ENCODE measurements at places on chromosomes 11 and 22.

DNA sequence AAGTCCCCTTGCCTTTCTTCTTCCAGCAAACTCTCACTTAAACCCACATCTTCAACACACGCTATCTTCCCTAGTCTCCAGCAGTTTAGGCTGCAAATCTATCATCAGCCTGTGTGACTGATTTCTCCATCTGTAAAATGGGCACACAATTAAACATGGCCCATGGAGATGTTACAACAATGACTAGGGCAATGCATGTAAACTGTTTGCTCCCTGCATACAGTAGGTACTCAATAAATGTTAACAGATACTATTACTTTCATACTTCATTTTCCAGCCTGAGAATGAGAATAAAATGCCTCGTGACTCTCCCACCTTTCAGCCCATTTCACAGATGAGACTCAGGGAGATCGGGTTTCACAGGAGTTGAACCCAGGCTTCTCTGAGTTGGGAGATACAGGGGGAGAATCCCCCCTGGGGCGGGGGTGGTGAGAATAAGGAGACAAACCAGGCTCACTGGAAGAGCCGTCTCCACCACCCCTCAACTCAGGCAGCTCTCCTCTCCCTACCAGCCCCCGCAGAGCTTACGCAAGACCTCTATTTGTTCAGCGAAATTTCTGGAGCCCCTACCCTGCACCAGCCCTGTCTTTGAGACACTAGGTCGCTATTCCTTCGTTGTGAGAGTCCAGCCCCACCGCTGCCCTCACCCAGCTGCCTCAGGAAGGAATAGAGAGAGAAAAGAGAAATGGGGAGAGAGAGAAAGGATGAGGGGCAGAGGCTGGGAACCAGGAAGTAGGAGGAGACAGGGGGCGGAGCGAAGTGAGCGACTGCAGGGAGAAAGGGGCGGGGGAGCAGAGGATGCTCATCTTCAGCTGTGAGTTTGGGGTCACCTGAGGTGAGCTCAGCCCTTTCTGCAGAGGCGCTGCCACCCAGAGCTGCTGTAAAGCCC lies 42.1 kb upstream of the KLHL35 start:
- no peak for DNase-seq

GRCh38 chr11:105034813-105035620 lies at the start of gene CASP1:
CASP1 (minus strand) TSS chr11:105035144; CDS start chr11:105035113, 31 bp downstream.
- no peak for DNase-seq

DNA sequence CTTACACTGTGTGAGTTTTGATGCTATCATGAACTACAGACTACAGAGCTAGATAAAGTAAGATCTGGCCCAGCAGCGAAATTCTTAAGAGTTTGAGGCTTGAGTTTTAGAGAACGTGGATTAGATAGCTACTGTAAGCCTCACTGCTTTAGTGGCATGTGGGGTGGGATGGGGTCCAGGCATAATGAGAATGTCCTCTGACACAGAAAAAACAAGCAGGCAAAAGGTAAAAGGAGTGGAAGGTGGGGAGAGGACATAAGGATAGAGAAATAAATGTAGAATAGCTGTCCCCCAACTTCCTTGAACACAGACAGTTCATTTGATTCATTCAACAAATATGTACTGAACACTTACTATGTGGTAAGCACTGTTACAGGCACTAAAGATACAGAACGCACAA lies 324.5 kb upstream of the PITPNB start:
- DNase-seq: no peak

DNA sequence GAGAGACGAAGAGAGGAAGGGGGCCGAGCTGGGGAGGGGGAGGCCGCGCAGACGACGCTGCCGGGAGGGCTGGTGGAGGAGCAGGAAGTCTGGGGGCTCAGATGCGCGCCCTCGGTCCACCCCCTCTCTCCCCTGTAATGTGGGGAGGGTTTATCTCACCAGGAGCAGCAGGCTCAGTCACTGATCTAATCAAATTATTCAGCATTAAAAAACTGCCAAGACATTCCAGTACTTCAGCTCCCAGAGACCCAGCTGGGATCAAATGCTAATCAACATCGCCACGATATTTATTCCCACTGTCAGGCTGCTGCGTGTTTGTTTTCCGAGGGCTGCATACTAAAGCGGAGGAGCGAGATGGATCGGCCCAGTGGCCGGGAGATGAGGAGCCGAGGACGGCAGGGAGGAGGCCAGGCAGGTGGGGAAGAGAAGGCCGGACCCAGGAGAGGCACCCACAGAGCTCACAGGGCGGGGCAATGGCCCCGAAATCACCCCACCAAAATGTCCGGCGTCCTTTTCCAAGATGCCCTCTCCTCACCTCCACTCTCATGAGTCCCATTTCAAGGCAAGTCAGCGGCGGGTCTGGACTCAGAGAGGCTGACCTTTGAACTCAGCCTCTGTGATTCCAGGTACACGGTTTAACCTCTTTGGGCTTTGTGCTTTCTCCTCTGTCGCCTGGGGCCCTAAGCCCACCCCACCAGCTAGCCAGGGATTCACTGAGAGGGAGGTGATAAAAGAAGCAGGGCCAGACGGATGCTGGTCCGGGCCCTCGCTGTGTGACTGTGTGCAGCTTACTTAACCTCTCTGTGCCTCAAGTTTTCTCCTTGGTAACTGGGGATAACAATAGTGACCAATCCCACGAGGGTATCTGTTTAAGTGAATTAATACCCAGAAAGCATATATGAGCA lies 502.1 kb downstream of the MN1 start:
- no peak for DNase-seq

- DNase-seq: no peak
Measured at GRCh38 chr22:19064354-19065054, 57.7 kb downstream of the DGCR2 start.

- DNase-seq: no peak
Measured at GRCh38 chr22:29148826-29149225, 56.9 kb upstream of the EMID1 start.

- DNase-seq: no peak
Measured at GRCh38 chr11:79100093-79100910, 340.5 kb downstream of the TENM4 start.

GRCh38 chr11:114237321-114238280 lies 58.6 kb upstream of the NNMT start:
- no peak for DNase-seq

DNA sequence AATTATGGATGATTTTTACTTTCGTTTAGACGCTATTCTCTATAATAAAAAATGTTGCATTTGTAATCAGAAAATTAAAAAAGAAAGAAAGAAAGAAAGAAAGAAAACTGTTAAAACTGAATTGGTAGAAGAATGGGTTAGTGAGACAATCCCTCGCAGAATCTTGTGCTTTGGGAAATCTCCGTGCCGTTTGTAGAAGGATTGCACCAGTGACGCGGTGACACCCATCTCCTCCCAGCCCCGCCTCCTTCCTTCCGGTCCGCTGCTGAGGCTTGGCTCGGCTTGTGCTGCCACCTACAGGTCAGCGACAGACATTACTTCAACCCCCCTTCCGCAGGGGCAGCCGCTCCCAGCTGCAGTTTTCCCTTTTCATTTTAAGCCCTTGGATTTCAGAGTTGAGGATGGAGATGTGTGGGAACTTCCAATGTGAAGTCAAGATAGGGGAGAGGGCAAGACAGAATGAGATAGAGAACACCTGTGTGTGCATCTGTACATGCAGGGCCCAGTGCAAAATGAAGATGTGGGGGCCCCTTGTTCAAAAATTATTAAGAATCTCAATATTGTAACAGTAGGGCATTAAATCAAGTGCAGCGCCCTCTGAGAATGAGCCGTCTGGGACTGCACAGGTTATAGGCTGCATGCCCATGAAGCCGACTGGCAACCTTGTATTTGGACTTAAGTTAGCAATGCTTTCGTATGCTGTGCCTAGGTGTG lies 41.1 kb downstream of the TST start:
- peak; percentile 56 for DNase-seq

DNA sequence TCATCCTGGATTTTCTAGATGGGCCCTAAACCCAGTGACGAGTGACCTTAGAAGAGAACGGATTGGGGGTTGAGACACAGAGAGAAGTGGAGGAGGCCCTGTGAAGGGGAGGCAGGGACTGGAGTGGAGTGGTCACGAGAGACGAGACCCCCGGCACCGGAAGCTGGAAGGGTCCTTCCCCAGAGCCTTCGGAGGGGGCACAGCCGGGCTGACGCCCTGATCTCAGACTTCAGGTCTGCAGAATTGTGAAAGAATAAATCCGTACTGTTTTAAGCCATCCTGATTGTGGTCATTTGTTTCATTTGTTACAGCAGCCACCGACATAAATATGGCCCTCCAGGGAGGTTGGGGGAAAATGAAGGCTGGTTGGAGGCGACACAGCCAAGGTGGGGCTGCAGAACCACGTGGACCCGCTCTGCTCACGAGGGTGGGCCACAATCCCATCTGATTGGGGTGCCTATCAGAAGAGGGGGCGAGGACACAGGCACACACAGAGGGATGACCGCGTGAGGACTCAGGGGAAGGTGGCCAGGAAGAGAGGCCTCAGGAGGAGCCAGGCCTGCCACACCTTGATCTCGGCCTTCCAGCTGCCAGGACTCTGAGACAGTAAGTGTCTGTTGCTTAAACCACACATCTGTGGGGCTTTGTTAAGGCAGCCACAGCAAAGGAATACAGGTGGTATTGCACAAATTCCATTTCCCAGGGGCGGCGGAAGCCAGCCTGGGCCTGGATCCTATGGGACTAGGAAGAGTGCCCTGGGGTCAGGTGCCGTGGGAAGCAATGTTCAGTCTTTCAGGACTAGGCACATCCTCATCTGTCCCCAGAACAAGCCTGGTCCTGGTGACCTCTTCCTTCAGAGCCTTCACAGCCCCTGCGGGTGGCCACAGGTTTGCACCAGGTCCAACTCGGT lies 73.3 kb upstream of the SHANK2 start:
- no peak for DNase-seq

DNA sequence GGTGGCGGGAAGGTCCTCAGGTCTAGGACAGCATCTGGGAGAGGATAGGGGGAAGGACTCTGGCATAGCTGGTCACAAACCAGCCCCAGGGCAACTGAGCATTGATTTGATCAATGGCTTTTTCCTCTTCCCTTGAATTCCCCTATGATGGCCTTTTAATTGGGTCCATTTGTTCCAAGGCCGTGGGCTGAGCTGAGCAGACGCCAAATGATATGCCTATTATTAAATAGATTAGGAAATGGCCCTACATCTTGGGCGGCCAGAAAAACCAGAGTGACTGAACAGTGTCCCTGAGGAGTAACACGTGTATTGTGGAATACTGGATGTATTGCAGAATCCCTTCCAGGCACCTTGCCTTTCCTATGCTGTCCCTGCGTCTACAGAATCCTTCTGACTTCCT lies 26.7 kb upstream of the P2RY6 start:
- no peak for DNase-seq

DNA sequence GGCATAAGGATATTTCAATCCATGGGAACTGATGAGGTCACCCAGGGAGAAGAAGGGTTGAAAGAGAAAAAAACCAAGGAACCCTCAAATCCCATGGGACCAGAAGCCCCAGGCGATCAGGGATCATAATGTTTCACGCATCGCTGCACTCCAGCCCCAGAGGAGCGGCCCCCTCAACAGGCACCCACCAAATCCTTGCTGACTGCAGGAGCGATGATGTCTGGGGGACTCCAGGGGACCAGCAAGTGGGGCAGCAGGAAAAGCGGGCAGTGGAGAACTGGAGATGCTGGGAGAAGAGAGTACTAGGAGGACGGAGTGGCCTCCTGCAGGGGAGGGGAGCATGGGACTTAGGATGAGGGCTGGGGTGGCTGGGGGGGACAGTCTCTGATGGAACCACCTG lies 47.7 kb upstream of the LINC01488 start:
- no peak for DNase-seq

DNA sequence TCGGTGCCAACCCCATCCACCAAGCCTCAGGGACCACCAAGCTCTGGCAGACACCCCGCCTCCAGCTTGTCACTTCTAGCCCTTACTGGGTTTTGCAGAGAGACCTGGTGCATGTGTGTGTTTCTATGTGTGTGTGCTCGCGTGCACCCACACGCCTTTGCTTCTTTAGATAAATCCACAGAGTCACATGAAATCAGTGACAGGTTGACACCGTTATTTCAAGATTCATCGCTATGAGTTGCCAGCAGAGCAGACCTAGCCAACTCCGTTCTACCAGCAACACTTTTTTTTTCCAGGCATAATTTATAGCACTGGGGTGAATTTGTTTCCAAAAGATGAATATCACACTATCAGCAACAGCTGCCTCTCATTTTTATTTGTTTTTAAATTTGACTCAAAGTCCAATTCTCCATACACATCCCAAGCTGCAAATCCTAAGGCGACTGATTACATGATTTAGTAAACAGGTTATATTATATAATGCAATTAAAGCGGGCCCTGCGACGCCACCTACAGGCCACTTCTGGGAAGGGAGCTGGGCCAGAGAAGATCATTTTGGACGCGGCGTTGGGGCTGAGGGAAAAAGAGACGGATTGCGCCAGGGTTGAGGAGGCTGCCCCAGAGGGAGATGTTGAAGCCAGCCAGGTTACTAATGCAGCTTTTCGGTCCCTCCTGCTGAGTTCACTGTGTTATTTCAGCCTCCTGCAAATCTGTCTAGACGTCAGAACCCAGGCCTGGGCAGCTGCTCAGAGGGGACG lies 150.5 kb downstream of the FEZ1 start:
- no peak for DNase-seq

DNA sequence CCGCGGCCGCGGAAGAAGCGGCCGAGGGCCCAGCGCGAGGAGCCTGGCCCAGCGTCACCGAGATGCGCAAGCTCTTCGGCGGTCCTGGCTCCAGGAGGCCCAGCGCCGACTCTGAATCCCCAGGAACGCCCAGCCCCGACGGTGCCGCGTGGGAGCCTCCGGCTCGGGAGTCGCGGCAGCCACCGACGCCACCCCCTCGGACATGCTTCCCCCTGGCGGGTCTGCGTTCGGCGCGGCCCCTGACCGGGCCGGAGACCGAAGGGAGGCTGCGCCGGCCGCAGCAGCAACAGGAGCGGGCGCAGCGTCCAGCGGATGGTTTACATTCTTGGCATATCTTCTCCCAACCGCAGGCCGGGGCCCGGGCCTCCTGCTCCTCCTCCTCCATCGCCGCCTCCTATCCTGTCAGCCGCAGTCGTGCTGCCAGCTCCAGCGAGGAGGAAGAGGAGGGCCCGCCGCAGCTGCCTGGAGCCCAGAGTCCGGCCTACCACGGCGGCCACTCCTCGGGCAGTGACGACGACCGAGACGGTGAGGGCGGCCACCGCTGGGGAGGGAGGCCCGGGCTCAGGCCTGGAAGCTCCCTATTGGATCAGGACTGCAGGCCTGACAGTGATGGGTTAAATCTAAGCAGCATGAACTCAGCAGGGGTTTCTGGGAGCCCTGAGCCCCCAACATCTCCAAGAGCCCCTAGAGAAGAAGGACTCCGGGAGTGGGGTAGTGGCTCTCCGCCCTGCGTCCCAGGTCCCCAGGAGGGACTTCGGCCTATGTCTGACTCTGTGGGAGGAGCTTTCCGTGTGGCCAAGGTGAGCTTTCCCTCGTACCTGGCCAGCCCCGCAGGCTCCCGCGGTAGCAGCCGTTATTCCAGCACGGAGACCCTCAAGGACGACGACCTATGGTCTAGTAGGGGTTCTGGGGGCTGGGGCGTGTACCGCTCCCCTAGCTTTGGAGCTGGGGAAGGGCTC lies 1.2 kb downstream of the ARHGEF17 start:
- peak; percentile 75 for DNase-seq

GRCh38 chr11:67268081-67268961 lies 2.0 kb downstream of the GRK2 start:
- no peak for DNase-seq

GRCh38 chr22:32699686-32700085 lies 101.8 kb upstream of the TIMP3 start:
- DNase-seq: no peak

- no peak for DNase-seq
Measured at GRCh38 chr11:106049727-106050476, 27.2 kb downstream of the KBTBD3 start.

GRCh38 chr11:120467627-120468026 lies 43.9 kb upstream of the GRIK4 start:
- DNase-seq: peak; percentile 24

GRCh38 chr11:107359701-107360100 lies 97.9 kb downstream of the CWF19L2 start:
- no peak for DNase-seq

Data from HFF-Myc (cell line).